Tracheal epithelial cell (primary cell): ENCODE measurements at places on chromosomes 6 and 20. TPM values are rescaled to one million over a fixed set of nuclear protein-coding genes. Genes with fewer than 3 reads are reported as not detected.

Gene ZC3H12D
- under 0.01 TPM in 1 of 2 replicates, not detected in the other for total RNA-seq

Gene AGER
- total RNA-seq, result 0.43 TPM in 1 of 2 replicates, not detected in the other

Gene DLK2
- 3.1 and 5.3 TPM in 2 replicates for total RNA-seq

Gene LKAAEAR1
- not detected in 2 replicates for total RNA-seq

Gene FRK
- 2.8 and 4.8 TPM in 2 replicates for total RNA-seq

Gene SPTLC3
- 3.4 and 5.1 TPM in 2 replicates for total RNA-seq

Gene SLC22A2
- total RNA-seq, result 3.9 TPM in 1 of 2 replicates, not detected in the other

Gene TBC1D7
- 22.8 and 24.3 TPM in 2 replicates for total RNA-seq

Gene CD24
- total RNA-seq, result 1,439 and 1,607 TPM in 2 replicates

Gene RNF144B
- 110 and 127 TPM in 2 replicates for total RNA-seq

Gene SLC2A10
- total RNA-seq, result 11.8 and 19.0 TPM in 2 replicates

Gene GABRR2
- total RNA-seq, result not detected in 2 replicates

Gene ZNF334
- 1.2 and 2.6 TPM in 2 replicates for total RNA-seq

Gene RBBP8NL
- 0.24 and 0.64 TPM in 2 replicates for total RNA-seq

Gene CNR1
- 0.72 TPM in 1 of 2 replicates, not detected in the other for total RNA-seq

Gene RGS17
- total RNA-seq, result 3.4 and 3.6 TPM in 2 replicates

Gene ECT2L
- total RNA-seq, result under 0.01 and 0.21 TPM in 2 replicates

Gene ABHD16B
- total RNA-seq, result not detected in 2 replicates

Gene SLC4A11
- total RNA-seq, result 3.0 and 3.1 TPM in 2 replicates

Gene TAAR9
- not detected in 2 replicates for total RNA-seq

Gene FAM217A
- total RNA-seq, result not detected in 2 replicates

Gene FGD2
- total RNA-seq, result under 0.01 and 0.48 TPM in 2 replicates

Gene SAMD3
- total RNA-seq, result not detected in 2 replicates

Gene GFRAL
- not detected in 2 replicates for total RNA-seq

Gene SLA2
- not detected in 2 replicates for total RNA-seq
